Activated T-cell treated with anti-CD3 and anti-CD28 coated beads, Interleukin-2, amount 50 U/mL, for 4 hours (primary cell): ENCODE measurements at places on chromosomes 2 and 18. TPM values are rescaled to one million over a fixed set of nuclear protein-coding genes. Genes with fewer than 3 reads are reported as not detected.

MIB1 gene
- 12.3 TPM for total RNA-seq

CCDC138 gene
- 12.7 TPM for total RNA-seq

GKN2 gene
- not detected for total RNA-seq

TNFRSF11A gene
- total RNA-seq, result 1.3 TPM

SERPINB10 gene
- total RNA-seq, result 0.27 TPM

SCTR gene
- not detected for total RNA-seq

SLC19A3 gene
- not detected for total RNA-seq

USP40 gene
- 11.5 TPM for total RNA-seq

CDH7 gene
- total RNA-seq, result not detected

RTP5 gene
- 0.13 TPM for total RNA-seq

KCTD18 gene
- total RNA-seq, result 12.9 TPM

MSH2 gene
- total RNA-seq, result 53.1 TPM

GAREM1 gene
- 0.11 TPM for total RNA-seq

FOXD4L1 gene
- total RNA-seq, result 0.18 TPM

SNTG2 gene
- total RNA-seq, result 0.22 TPM

DLGAP1 gene
- 0.16 TPM for total RNA-seq

CELF4 gene
- not detected for total RNA-seq

DIS3L2 gene
- total RNA-seq, result 41.4 TPM

FEZ2 gene
- 8.2 TPM for total RNA-seq

CD8B2 gene
- 0.18 TPM for total RNA-seq

SEH1L gene
- total RNA-seq, result 174 TPM

IL36RN gene
- 1.6 TPM for total RNA-seq

OBSL1 gene
- 0.37 TPM for total RNA-seq

UPP2 gene
- total RNA-seq, result not detected

IL37 gene
- not detected for total RNA-seq

CCDC141 gene
- total RNA-seq, result 0.74 TPM

GBX2 gene
- total RNA-seq, result not detected

GALNT3 gene
- 2.0 TPM for total RNA-seq

SMARCAL1 gene
- total RNA-seq, result 18.2 TPM

CD207 gene
- total RNA-seq, result not detected
